ENCODE measurements at places on chromosomes 13 and 19.
A peak's percentile ranks its signal among the peaks of the same experiment; 100 is the strongest.

GRCh38 chr19:20287070-20287469 lies 120.1 kb downstream of the ZNF486 start:
- DNase-seq, result no peak

DNA sequence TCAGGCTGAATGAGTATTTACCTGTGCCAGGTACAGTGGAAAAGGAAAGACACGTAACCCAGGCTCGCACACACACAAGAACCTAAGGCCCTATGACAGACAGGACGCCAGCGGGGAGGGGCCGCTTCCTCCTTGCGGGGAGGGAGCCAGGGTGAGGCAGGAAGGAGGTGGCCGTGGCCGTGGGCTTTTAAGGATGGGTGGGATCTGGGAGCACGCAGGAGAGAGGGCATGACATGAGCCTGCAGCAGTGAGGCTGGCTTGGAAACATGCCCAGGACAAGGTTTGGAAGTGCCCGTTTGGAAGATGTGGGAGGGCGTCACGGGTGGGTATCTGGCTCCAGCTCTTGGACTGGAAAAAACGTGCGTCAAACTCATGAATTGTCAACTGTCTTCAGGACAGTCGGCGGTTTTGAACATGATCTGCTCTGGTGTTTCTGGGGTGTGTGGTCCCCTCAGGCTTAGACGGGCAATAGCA lies 20.1 kb downstream of the SH3GL1 start:
- peak; percentile 23 for DNase-seq

- DNase-seq, result no peak
Measured at GRCh38 chr19:55115446-55116065, 1.9 kb downstream of the PPP1R12C start.

DNA sequence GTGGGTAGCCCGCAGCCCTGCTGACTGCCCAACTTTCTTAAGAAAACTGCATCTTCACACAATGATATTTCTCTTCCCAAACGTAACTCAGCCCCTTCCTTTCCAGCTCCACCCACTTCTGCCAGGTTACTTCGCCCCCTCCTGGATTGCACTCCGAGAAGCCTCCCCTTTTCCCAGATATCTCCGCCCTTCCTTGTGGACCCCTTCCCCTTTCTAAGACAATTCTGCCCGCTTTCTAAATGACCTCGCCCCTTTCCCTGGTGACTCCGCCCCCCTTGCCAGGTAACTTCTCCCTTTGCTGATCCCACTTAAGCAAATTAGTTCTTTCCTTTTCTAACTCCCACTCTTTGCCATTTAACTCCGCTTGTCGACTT lies 2.6 kb downstream of the VSIG10L start:
- DNase-seq, result no peak
